ENCODE measurements at places on chromosomes 4 and X.

GRCh38 chr4:47372561-47372960 is 90.9 kb downstream of the COMMD8 start:
- no peak for ATAC-seq

DNA sequence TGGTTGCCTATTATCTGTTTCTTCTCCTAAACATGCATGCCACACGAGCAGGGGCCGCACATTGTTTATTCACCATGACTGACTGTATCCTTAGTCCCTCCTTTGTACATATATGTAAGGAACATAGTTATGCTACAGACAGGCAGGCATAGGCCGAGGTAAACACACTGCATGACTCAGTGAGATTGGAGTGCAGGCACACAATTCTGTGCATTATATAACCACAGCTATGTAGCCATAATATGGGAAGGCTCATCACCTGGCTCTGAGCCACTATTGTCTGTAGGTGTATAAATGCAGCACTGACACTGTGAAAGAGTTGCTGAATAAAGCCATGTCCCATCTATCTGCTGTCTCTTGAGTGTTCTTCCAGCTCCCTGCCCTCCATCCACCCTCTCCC is 431.6 kb downstream of the IDS start:
- ATAC-seq: no peak

DNA sequence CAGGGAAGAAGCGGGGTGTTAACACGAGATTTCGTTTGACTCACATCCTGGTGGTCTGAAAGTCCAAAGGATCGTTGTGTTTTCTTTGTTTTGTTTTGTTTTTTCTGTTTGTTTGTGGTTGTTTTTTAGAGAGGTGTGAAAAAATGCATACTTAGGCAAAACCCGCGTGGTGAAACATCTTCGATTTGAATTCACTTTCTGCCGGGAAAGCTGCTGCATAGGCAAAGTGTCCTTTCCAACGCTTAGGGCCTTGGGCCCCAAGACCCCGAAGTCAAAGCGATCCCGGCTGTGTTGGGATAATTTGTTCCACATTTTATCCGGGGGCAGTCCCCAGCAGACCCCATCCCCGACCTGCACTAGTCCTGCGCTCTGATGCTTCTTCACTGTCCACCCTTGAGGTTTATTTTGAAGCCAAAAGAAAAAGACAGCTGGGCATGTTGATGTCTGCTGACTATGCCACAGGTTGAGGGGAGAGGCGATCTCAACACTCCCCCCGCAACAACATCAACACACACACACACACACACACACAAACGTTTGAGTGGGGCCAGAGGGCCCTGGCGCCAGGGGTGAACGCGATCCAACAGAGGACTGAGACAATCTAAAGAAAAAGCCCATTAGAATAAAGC is 2.0 kb downstream of the MSX1 start:
- ATAC-seq: no peak

DNA sequence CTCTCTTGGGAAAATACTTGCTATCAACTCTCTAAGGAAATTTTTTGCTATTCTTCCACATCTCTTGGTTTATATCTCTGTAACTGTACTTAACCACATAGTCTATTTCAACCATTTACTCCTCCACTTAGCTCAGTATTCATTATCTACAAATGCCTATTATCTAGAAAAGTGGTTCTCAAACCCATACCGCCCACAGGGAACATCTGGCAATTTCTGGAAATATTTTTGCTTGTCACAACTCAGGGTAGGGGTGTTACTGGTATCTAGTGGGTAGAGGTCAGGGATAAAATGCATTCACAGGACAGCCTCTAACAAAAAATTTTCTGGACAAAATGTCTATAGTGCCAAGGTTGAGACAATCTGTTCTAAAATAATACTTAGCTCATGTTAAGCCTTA is 14.4 kb downstream of the ATRX start:
- ATAC-seq: no peak

DNA sequence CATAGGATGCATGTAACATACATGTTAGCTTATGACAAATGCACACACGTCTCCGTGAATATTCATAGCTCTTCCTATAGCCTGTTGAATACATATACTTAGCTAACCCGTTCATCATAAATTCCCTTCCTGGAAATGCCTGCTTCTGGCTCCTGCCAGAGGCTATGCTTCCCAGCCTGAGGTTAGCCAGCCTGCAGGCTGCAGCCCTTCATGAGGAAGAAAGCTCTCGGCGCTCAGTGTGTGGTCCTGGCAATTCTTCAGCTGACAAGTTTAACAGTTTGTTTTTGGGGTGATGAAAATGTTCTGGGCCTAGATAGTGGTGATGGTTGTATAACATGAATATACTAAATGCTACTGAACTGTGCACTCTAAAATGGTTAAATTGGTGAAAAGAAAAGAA is 48.8 kb upstream of the MAN2B2 start:
- ATAC-seq: no peak

- ATAC-seq: no peak
These were observed 224.6 kb downstream of the FBXO8 start for GRCh38 chr4:174058846-174059245.

DNA sequence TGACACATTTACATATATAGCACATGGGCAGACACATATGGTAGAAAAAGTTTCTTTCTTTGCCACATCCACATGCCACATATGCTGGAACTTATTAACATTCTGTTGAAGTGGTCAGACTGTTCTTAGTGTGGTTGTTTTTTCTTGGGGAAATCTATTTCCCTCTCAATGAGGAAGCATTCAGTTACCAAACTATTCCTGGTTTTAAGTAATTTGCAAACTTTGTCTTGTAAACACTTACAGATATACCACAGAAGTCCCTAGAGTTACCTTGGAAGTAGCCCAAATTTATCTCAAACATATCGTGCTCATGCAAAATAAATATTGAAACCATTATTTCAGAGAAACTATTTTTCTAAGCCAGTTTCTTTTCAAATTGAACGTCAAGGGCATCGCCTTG is 625.5 kb upstream of the INTU start:
- ATAC-seq: no peak

DNA sequence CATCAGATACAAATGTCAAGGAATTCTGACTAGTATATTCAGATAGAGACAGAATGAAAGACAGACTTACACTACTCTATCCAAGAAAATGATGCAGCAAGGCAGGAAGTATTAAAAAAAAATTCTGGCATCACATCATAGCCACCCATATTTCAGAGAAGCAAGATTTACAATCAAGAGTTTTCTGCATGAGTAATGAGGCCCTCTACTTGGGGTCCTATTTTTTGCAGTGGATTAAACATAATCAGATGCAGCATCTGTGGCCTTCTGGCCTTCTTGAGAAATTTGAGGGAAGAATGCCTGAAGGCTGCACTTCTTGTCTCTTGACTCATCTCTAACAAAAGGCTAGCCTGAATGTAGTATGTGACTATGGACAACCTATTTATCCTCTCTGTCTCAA is 48.2 kb upstream of the SLIT2 start:
- peak; percentile 99 for ATAC-seq

- ATAC-seq: peak; percentile 16
These were observed 520.4 kb downstream of the BCOR start for GRCh38 chrX:39577206-39577984.

DNA sequence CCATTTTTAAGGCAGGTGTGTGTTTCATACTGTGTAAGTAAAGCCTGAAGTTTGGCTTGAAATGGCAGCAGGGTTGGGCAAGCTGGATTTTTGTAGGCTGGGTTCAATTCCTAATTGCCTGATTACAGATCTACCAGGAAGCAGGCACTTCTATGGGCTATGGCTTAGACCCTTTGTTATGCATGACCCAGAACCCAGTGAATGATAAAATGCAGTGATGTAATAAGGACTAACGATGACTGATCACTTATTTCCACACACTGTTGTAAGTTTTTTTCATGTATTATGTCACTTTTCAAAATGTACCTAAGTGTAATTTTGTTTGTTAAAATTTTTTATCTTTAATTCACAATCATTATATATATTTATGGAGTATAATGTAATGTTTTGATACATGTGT is 8.6 kb downstream of the LANCL3 start:
- ATAC-seq: no peak

GRCh38 chr4:10075953-10076391 is 40.6 kb downstream of the WDR1 start:
- ATAC-seq: no peak

- ATAC-seq: peak; percentile 31
These were observed 47.7 kb downstream of the FGFRL1 start for GRCh38 chr4:1058997-1059665.

DNA sequence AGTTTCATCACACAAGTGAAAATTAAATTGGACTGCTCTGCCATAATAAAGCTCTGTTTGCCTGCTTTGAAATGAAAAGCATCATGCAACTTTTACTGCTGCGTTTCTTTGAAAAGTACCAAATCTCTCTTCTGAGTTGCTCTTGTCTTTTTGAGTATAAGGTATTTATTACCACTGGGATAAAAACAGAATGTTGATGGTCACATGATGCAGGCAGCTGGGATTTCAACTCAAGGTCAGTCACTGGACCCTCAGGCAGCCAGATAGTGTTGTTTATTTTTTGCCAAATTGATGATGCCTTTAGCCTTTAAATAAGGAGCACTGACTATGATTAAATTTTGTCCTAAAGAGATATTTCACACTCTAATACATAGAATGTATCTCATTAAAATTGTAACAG is 32.7 kb downstream of the DMD start:
- ATAC-seq: no peak

GRCh38 chrX:118855681-118856310 is 32.2 kb downstream of the ZCCHC12 start:
- no peak for ATAC-seq

DNA sequence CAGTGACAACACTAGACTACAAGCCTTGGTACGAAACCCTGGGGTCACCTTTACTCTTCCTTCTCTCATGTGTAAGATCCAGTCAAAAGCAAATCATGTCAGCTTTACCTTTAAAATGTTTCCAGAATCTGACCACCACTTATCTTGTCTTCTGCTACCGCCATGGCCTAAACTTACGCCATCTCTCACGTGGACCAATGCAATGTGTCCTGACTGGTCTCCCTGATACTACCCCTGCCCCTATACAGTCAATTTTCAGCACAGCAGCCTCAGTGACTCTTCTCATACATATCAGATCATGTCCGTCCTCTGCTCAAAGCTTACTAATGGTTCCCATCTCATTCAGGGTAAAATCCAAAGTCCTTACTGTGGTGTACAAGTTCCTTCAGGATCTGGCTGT is 15.0 kb upstream of the MAML3 start:
- ATAC-seq: no peak

- ATAC-seq: peak; percentile 59
These were observed 9.7 kb downstream of the GIMD1 start for GRCh38 chr4:106358899-106359298.

- no peak for ATAC-seq
These were observed 62.4 kb downstream of the TRMT44 start for GRCh38 chr4:8502836-8503585.

DNA sequence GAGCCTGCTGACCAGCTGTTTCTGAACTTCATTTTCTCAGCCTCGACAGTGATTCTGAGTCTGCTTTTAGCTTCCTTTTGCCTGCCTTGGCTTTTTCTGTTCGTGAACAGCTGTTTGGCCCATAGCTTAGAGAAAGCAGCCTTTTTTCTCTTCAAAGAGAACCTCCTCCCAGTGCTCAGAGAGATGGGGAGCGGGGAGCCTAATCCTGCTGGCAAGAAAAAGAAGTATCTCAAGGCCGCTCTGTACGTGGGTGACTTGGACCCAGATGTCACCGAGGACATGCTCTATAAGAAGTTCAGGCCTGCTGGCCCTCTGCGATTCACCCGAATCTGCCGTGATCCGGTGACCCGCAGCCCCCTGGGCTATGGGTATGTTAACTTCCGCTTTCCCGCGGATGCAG is 756 bp downstream of the PABPC5 start:
- peak; percentile 6 for ATAC-seq

Data from SK-N-SH treated with all-trans-retinoic acid at 6 μM for 48 hours (cell line).